ENCODE measurements at places on chromosomes 3 and 15.

DNA sequence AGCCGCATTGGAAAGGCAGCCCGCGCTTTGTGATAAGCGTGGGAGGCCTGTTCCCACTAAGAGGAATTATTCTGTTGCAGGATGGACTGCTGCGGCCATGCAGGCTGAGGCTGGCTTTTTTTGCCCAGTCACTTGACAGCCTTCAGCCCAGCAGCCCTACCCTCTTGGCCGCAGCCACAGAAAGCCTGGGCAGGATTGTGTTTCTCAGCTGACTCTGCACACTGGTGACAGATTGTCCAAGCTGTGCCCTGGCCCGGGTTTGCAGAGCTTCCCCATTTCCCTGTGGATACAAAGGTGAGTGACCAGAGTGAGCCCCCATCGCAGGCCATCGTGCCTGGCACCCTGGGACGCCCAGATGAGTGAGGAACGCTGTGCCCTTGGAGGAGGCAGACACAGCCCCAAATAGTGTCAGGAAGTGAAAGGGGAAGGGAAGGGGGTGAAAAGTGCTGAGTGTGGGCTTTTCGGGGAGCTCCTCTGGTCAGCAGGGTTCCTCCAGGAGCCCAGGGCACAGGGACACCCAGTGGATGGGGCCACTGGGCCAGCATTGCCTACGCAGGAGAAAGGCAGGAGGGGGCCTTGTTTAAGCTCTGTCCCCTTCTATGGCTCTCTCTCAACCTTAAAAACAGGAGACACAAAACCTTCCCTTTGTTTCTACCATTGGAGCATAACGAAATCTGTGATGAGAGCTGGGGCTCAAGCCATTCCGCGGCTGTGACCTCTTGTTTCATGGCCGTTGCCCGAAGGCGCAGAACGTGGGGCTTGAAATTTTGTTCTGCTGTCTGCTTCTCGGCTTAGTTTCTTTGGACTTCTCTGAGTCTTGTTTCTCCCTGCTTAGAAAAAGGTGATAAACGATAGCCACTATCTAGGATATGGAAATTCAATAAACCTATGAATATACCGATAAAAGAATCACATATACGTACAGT, 91.5 kb upstream of the MEF2A start:
- DNase-seq = no peak

- peak; percentile 18 for DNase-seq
Observed at GRCh38 chr15:29141308-29142128, 128.1 kb downstream of the NSMCE3 start.

GRCh38 chr15:67850994-67851571, 11.2 kb upstream of the RNU6-1 start:
- DNase-seq = no peak

- no peak for DNase-seq
Observed at GRCh38 chr15:89129816-89130134, 41.5 kb downstream of the ABHD2 start.

GRCh38 chr3:10292505-10293419, at the start of gene GHRL:
TSS of gene GHRL (minus strand) at chr3:10292947. CDS start at chr3:10290180, 2,767 bp downstream.
- no peak for DNase-seq

DNA sequence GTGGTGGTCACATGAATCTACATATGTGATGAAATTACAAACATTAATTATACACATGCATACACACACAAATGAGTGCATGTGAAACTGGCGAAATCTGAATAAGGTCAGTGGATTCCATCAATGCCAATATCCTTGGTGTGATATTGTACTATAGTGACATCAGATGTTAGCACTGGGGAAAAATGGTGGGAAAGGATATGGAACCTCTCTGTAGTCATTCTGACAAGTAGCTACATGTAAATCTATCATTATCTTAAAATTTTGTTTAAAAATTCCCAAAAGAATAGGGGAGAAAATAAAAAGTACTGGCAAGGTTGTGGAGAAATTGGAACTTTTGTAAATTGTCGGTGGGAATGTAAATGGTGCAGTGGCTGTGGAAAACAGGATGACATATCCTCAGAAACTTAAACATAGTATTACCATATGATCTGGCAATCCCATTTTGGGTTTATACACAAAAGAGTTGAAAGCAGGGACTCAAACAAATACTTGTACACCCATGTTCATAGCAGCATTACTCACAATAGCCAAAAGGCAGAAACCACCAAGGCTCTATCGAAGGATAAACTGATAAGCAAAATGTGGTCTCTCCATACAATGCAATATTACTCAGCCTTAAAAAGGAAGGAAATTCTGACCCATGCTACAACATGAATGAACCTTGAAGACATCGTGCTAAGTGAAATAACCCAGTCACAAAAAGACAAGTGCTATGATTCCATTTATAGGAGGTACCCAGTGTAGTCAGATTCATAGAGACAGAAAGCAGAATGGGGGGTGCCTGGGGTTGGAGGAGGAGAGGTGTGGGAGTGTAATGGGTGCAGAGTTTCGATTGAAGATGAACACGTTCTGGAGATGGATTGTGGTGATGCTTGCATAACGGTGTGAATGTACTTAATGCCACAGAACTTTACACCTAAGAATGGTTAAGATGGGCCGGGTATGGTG, 25.3 kb upstream of the HRH1 start:
- DNase-seq = no peak

GRCh38 chr3:163043074-163043473, 1546.5 kb downstream of the OTOL1 start:
- DNase-seq = no peak

DNA sequence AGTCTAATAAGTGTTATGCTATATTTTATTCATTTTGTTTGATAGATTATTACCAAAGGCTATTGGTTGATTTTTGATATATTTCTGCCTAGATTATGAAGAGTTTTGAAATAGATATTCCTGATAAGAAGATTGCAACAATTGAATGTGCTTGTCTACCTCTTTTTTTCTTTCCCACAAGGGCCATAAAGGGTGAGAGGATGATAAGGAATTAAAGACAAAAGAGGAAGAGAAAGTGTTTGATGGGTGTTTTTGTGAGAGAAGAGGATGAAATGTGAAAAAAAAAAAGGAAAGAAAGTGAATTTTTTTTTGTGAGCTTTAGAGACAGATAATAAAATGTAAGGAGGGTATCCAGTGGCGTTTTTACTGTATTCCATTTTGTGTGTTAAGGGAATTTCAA, 244.4 kb downstream of the CHST2 start:
- DNase-seq = no peak

DNA sequence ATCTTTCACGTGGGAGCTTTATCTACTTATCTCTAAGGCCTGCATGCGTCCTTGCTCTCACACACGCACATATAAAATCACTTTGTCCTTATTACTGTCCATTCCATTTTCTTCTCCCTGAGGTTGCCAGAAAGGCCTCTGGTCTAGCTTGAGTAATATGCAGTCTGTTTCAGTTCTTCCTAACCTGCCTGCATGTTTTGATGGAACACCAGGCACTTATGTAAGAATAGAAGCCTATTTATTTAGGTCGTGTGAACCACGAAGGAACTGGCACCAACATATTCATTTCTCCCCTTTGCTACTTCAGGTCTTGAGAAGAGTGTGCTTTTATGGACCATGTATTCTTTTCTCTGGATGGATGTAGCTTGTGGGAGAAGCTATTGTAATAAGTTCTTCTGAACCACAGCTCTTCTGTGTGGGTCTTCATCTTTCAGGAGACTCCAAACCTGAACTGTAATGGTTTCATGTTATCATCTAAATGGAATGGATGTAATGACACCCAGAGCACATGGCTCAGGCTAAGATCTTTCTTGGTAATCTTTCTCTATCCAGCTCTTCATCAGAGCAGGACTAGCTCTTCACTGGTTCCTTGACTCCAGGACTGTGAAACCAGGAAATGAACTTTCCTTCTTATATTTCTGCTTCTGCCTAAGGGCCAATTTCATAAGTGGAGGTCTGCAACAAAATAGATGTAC, 53.8 kb downstream of the UBE2E2 start:
- no peak for DNase-seq

DNA sequence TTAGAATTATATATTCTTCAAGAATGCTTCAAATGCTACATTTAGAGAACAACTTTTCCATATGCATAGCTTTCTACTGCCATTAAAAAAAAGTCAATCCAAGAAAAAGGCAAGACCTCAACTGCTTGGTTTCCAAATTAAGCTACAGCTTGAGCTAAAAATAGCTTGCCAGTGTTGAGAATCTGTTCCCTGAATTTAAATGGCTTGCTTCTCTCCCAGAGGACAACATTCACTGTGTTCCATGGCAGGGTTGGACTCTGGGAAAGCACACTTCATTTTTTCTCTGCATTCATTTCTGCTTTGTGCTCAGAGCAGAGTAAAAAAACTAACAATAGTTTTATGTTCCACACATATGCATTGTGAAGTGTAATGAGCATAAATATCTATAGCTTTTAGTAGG, 50.3 kb upstream of the ACTL6A start:
- no peak for DNase-seq

DNA sequence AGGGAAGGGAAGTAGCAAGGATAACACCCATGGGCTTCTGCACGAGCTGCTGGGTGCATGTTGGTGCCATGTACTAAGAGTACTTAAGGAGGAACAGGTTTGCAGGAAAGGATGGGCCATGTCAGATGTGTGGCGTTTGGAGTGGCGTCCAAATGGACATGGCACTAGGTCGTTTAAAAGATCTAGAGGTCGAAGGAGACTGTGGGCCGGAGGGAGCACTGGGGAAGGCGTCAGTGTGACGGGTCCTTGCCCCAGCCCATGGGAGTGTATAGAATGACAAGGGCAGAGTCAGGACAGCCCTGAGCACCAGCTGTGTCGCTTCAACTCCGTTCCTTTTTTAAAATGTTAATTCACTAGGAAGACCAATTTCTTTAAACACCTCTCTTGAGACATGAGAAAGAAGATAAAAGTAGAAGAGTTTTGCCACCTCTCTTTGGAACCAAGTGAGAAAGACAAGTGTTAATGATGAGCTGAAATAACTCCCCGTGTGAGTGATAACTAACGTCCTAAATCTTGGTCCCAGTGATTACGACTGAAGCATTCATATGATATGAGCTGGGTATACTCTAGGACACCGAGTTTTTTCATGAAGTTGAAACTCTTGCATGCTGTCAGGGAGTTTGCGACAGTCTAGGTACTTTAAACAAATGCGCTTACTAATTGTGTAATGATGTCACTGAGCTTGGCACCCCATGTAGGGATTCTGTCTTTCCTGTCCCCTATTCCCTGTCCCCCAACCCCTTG, 23.8 kb downstream of the LYSMD4 start:
- no peak for DNase-seq

DNA sequence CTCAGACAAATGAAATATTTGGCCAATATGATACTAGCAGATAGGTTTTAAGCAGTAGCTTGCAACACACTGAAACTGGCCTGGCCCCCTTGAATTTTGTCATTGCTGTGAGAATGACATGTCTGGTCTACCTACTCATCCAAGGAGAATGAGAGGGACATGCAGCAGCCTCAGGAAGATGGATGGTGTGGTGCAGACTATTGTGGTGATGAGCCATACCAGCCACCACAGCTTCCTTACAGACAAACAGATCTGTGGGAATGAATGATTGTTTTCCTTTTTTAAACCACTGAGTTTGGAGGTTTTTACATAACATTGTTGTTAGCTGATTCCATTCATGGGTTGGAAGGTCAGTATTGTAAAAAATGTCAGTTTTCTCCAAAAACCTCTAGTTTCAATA, 133.7 kb upstream of the POU1F1 start:
- DNase-seq = peak; percentile 13

- DNase-seq = no peak
Observed at GRCh38 chr3:124121379-124122312, 129.7 kb upstream of the ROPN1 start.

GRCh38 chr3:172877011-172877410, 126.5 kb downstream of the ECT2 start:
- DNase-seq = no peak

GRCh38 chr3:142857056-142857455, 31.8 kb downstream of the PCOLCE2 start:
- DNase-seq = peak; percentile 21

DNA sequence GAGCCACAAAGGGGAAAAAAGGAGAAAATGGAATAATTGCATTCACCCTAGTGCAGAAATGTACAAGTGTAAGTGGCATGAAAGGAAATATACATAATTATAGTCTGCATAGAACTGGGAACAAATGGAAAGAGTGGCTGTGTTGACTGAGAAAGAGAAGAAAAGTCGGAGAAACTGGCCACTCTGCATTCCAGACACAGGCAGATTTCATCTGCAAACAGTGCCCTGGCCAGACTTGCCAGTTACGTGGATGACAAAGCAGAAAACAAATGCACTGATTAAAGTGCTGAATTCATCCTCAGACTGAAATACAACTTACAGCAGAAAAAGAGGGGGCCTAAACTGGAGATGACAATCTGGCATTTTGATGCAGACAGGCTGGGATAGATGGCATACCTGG, 129.8 kb downstream of the FGF12 start:
- DNase-seq = no peak

- no peak for DNase-seq
Observed at GRCh38 chr3:143283432-143284128, 164.0 kb downstream of the CHST2 start.

- DNase-seq = no peak
Observed at GRCh38 chr3:159265705-159266104, 463.9 kb downstream of the MFSD1 start.

DNA sequence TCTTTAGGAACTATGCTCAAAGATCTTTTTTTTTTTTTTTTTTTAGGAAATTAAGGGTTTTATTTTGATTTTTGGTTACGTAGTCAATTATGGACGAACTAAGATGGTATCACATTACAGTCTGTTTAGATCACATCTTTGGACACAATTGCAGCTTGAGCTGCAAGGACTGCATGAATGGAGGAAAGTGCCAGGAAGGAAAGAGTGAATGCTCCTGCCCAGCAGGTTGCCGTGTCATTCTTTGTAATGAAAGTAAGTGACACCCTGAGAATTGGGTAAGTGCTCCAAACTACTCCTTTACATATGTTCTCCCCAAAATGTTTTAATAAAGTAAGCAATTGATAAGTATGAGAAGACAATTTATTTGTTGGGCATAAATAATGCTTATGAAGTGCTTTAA, 716.5 kb upstream of the GOLIM4 start:
- no peak for DNase-seq

GRCh38 chr3:196661400-196661799, 21.9 kb downstream of the NRROS start:
- no peak for DNase-seq

GRCh38 chr15:82804575-82804949, 1.3 kb downstream of the FSD2 start:
- no peak for DNase-seq

DNA sequence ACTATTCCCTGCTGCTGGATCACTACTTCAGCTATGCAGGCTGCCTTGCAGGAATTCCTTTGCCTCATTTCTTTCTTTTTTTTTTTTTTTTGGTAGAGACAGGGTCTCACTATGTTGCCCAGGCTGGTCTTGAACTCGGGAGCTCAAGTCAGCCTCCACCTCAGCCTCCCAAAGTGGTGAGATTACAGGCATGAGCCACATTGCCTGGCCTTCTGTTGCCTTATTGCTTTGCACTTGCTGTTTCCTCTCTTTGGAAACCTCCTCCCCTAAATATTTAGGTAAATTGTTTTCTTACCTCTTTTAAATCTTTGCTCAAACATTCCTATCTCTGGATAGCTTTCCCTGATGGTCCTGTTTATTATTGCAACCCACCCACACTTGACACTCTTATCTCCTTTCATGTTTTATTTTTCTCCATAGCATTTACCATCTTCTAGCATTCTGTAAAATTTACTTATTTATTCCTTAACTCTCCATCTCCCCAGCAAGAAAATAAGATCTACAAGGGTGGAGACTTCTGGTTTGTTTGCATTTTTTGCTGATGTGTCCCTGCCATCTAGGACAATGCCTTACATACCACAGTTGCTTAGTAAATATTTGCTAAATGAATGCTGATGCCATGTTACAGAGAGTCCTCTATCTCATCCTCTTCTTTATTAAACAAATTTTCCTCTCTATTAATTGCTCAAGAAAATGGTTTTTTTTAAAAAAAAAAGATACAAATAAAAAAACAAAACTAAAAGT, 134.8 kb downstream of the P2RY1 start:
- DNase-seq = no peak

GRCh38 chr3:65356331-65357248, 668.8 kb upstream of the ADAMTS9 start:
- no peak for DNase-seq

All from kidney glomerular epithelial cell (primary cell).